H54 (cell line): ENCODE measurements at places on chromosomes 2 and 18.

DNA sequence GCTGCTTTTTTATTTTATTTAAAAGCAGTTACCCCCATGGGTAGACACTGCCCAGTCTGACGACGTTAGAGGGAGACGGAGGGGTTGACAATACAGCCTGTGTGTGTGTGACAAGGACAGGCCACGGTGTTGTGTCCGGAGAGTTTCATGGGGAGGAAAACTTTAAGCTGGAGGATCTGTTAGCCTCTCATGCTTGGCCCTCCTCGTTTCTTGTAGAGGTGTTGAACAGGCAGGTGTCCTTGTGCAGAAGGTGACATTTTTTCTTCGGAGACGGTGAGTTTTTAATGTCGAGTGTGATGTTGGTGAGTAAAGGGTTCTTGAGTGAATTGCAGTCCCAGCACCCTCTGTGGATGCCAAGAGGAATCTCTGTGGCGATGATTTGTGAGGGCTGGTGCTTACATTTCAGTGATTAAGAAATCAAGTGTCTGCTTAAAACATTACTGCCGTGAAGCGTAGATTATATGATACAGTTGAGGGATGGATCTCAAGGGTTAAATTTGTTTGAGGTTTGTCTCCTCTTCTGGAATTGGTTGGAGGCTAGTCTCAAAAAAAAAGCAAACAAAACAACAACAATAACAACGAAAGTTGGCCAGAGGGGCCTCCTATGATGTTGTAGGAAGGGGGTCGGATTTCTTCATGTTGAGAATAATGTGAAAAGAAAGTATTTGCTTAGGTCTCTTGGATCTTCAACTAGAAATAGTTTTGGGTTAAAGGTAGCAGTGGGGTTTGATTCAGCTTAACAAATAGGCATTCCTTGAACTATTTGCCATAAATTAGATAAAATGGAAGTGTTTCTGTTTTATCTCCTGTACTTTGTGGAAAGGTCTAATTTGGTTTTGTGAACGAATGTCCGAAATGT is 1.6 kb downstream of the NCOA1 start:
- DNase-seq: no peak

DNA sequence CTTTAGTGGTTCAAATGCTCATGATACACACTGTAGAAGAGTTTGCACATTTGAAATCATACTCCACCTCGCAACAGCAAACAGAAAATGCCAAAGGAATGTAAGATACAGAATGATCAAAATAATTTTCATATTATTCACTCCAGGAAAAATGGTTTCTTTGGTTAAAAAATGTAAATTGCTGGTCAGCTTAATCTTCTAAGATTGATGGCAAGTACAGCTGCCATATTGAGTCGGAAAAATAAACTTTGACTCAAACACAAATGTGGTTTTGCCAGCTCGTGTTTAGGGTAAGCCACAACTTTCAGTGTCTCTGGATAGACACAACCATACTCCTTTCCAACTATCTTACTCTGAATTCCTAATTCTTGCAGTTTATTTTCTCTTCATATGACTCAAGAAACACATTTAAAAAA is 154.9 kb upstream of the SMIM21 start:
- DNase-seq: no peak

DNA sequence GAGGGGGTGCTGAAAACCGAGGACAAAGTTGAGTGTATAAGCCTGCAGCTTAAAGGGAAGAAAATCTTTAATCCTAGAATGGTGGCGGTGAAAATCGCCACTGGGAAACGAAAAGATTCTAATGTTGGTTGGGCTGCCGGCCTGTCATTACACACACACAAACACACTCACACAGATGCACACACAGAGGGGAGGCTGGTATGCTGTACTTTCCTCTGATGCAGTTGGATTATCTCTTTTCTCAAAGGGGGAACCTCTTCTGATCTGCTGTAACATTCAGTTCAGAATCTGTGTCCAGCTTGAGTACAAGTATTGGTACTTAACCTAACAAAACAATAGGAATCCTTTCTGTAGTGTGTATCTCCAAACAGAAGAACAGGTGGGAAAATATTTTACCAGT is 39.0 kb downstream of the ANXA4 start:
- DNase-seq: no peak

GRCh38 chr2:30046979-30047378 is 99.8 kb upstream of the YPEL5 start:
- DNase-seq: no peak

- DNase-seq: no peak
These were observed 111.3 kb upstream of the CREB1 start for GRCh38 chr2:207418419-207418818.

- no peak for DNase-seq
These were observed 148.7 kb upstream of the VRK2 start for GRCh38 chr2:57897920-57898319.

DNA sequence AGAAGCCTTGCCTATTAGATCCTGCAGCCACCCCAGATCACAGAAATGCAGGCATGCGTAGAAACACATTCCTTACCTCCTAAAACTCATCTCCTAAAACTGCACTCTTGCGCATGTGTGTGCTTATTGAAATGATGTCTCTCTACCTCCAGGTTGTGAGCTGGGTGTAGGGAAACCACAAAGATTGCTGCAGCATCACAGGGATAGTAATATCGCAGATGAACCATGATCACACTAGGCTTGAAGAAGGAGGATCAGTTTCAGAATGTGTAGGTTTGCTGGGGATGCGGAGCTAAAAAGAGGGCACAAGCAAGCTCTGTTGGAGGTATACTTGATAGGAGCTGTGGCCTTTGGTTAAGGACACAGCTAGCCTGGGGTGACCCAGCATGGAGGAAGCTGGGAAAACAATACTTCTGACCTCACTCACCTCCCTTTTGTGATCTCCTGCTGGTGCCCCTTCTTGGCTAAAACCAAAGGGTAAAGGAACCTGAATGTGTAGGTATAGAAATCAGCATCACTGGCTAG is 118.8 kb downstream of the SETBP1 start:
- no peak for DNase-seq
